ENCODE measurements at places on chromosomes 7 and 10. TPM values are rescaled to one million over a fixed set of nuclear protein-coding genes. Genes with fewer than 3 reads are reported as not detected.

- no peak overlapping the region for H3K4me3 ChIP-seq
- no peaks in the 10 kb centered on the region for H3K36me3 ChIP-seq
- H3K27ac ChIP-seq, result no peak overlapping the region
- no peak for DNase-seq
These were observed 71.8 kb downstream of the LRRN3 start for GRCh38 chr7:111162692-111163091.

- H3K27me3 ChIP-seq, result no peaks in the 10 kb centered on the region
- no peak overlapping the region for H3K4me3 ChIP-seq
- no peaks in the 10 kb centered on the region for H3K36me3 ChIP-seq
- peak overlapping the region; percentile 50 for H3K27ac ChIP-seq
These were observed 79.9 kb upstream of the COL13A1 start for GRCh38 chr10:69721690-69722310.

DNA sequence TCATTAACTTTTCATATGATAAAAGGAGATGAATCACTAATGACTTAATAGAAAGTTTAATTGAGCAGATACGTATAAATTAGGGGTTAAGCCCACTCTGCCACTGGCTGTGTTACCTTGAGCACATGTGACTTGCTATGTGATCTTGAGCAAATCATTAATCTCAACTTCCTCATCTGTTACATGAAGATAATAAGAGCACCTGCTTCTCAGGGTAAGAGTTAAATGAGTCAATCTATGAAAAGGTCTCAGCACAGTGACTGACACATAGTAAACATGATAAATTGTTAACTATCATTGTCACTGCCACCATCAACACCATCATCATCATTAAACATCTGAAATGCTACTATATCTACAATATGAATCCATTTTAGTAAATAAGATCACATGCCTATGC lies 110.8 kb downstream of the TPK1 start:
- no peaks in the 10 kb centered on the region for H3K36me3 ChIP-seq
- H3K4me1 ChIP-seq, result peaks cover 4% of the 10 kb centered on the region
- H3K4me3 ChIP-seq, result no peak overlapping the region
- no peaks in the 10 kb centered on the region for H3K27me3 ChIP-seq
- H3K27ac ChIP-seq, result no peak overlapping the region

DNA sequence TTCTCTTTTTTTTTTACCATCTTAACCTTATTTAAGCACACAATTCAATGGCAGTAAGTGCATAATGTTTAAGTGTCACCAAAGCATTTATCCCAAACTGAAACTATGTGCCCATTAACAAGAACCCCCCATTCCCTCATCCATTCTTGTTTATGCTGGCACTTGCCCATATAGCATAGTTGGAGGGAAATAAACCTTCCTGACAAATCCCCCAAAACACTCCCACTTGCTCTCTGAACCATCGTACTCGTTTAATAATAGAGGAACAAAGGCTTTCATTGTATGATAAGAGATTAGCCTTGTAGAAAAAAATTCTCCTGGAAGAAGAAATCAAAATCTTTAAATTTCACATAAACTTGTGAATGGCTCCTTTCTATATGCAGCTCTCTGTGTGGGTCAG lies 26.4 kb upstream of the KCNMA1 start:
- peaks cover 2% of the 10 kb centered on the region for H3K36me3 ChIP-seq
- peaks cover 4% of the 10 kb centered on the region for H3K4me1 ChIP-seq
- no peaks in the 10 kb centered on the region for H3K27me3 ChIP-seq
- no peak overlapping the region for H3K4me3 ChIP-seq
- H3K27ac ChIP-seq, result no peak overlapping the region
- DNase-seq, result no peak

Gene ESYT2
- total RNA-seq, result 146 TPM

All from osteocyte (in vitro differentiated cells).